ENCODE measurements at places on chromosomes 12 and 14.

DNA sequence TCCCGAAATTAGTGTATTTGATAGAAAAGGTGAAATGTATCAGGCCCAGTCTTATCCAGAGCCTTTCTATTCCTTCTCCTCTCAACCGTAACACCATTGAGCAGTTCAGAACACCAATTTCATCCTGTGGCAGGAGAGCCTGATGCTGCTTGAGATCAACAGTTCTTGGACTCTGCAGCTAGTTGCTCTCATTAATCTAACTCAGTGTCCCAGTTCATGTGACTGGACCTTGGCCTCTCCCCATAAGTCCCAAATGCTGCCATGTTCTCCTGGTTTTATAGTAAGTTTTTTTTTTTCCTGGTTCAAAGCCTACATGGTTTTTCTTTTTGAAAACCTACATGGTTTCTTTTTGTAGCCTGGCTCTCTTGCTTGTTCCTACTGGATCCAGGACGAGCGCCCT lies 293.9 kb downstream of the ITPR2 start:
- no peak for DNase-seq

GRCh38 chr14:22824711-22825359 lies 4.9 kb upstream of the MRPL52 start:
- DNase-seq: peak; percentile 66

DNA sequence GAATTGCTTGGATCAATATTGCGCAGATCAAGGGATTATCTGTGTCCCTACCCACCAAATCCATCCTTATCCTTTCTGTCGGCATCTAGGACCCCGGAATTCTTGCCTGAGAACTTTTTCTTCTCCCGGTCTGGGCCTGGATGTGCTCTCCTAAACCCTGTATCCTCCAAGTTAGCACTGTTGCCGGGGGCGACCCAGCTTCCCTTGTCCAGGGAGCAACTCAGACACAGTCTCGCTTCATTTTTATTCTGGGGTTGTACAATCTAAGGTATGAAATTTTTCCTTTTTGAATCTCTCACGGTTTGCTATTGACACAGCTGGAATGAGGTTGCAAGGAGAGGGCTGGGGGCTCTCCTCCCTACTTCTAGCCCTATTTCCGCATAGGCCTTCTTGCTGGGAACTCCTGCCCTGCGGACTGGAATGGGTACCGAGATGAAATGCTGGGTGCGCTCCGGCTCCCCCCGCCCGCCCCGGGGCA lies 403 bp upstream of the PNP start:
- DNase-seq: no peak

- DNase-seq: no peak
Measured at GRCh38 chr14:104163541-104163940, 25.2 kb downstream of the KIF26A start.

DNA sequence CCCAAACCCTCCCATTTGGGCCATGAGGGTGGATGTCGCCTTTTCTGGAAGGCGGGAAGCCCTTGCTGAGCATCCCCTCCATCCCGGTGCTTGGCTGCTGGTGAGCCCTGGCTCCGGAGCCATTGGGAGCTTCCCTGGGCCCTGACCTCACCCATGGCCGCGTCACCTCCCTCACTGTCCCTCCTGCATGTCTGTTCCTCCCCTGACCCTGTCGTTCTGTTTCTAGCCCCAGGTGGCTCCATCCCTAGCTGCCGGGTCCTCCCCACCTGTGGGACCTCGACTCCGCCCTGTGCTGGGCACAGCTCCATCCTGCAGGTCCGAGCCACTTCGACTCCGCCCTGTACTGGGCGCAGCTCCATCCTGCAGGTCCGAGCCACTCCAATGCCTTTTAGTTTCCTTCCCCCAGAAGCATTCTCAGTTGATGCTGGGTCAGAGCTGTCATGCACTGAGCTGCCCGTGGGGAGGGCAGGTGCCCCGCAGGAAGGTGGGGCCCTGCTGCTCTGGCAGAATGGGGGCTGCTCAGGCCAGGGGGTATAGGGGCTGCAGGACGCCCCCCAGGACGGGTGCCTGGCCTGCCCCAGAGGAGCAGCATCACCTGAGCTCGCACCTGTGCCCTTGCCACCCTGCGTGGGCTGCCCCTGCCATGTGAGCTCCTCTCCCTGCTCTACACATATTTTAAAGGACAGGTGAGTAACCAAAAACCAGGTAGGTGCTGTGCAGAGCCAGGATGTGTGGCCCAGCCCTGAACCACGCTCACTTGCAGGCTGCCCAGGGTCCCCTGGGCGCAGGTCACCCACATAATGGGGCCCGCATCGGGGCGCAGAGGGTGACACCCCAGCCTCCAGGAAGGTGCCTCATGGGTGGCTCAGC lies 19.0 kb downstream of the NOC4L start:
- DNase-seq: no peak

GRCh38 chr14:70670992-70671651 lies 29.4 kb downstream of the TTC9 start:
- peak; percentile 39 for DNase-seq

- DNase-seq: no peak
Measured at GRCh38 chr14:105534586-105534985, 8.2 kb downstream of the TMEM121 start.

- DNase-seq: no peak
Measured at GRCh38 chr12:51547606-51548005, 43.4 kb upstream of the SCN8A start.

GRCh38 chr14:59474172-59474571 lies 9.0 kb upstream of the GPR135 start:
- no peak for DNase-seq

DNA sequence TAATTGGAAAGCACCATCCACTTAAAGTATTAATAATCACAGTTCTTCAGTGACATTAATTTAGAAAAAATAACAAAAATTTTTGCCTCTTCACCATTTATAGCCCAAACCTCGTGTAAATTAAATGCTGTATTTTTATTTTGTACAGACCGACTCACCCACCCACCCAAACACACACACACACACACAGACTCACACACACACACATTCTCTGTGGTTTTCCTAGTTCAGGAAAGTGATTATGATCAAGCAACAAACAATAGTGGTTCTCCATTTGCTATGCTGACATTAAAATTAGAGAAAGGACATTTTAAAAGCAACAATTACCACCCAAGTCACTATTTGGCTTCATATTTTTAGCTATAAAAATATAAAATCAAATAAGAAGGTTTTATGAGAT lies 112.5 kb upstream of the FLRT2 start:
- DNase-seq: no peak

DNA sequence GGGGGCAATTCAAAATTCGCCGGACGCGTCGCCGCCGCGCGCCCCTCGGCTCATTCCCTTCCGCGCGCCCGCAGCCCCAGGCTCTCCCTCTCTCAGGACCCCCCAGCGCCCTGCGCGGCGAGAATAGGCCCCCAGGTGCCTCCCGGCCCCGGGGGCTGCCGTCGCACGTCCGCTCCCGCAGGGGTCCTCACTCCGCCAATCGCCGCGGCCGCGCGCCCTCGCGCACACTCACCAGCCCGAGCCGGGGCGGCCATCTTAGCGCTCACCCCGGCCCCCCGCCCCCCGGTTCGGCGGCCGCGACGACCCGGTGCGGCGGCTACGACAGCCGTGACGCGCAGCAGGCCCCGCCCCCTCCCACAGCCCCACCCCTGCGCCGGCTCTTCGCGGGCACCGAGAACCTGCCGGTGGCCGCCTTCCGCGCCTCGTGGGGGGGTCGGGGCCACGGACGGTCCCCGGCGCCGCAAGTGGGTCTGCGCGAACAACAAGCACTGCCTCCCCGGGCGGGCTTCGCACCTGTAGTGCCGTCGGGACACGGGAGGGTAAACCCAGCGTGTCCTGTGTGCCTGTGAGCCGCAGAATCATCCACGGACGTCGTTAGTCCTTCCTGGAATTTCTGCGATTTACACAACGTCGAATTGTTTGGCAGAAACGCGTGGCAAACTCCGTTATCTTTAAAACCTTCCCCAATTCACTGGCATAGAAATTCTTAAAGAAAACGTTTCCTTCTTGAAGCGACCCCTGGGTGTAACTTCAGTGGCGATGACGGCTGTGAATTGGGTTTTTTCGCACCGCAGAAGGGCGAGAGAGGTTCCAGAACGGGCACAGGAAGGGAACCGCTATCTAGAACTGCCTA lies 2.5 kb downstream of the USP44 start:
- DNase-seq: peak; percentile 43

- no peak for DNase-seq
Measured at GRCh38 chr12:104526751-104527150, 70.0 kb downstream of the CHST11 start.

DNA sequence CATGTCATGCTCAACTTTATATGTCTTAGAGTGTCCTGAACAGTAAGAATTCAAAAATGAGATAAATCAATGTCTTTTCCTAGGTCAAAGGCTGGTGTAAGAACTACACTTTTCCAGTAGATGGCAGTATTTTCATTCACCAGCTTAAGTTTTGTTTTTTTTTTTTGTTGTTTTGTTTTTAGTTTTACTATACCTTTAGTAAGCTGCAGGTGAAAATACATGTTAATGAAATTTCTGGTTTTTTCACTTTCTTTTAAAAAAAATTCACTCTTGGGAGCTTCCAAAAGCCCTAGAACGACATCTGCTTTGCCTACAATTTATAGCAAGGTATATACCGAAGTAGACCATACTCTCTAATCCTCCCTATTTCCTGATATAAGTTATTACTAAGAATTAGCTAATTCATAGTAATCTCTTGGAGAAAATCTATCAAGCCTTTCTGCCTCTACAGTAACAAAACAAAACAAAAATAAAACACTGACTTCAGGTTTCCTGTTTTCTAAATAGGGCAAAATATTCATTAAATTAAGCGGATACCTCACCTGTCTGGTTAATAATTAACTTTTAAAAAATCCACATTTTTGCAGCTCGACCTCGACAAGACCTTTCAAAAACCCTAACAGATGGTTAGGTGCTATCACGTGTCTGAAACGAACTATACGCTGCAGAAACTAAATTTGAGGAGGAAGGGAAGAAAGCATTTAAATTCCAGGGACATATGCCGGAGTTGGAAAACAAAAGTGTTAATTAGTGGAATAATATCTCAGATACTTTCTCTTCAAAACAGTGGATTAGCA lies 2.7 kb upstream of the SAMD4A start:
- no peak for DNase-seq

- no peak for DNase-seq
Measured at GRCh38 chr12:41681898-41682297, 462.8 kb downstream of the GXYLT1 start.

GRCh38 chr14:45947830-45948229 lies 694.8 kb upstream of the MIS18BP1 start:
- DNase-seq: no peak

DNA sequence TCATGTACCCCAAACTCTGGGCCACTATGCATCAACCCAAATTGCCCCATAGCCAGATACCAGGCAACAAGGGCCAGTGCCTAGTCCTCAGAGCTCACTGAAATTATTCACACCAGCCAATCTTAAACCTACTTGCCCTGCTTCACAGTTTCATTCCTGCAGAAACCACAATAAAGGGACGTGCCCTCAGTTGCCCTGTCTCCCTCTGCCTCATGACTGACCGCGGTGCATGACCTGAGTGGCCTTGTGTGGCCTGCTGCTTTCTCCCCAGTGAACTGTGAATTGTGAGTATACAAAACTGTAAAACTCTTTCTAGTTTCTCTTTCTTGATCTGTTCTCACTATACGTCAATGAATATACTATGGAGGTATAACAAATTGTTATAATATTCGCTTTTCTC lies 490.9 kb upstream of the MIS18BP1 start:
- no peak for DNase-seq

DNA sequence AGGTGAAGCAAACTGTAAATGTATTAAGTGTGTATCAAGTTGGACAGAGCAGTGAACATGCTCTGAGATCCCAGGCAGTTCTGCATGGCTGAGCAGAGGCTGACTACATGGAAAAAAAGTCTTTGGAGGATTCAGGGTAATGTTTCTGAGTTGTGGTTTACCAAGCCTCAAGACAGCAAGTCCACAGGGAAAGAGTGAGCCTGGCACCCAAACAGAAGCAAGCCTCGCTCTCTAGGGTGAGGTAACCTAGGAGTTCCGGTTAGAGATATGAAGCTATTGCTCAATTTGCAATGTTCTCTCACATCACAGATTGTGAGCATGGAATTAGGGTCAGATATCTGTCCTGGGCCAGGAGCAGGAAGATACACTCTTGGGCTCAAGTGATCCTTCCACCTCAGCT lies 158.6 kb downstream of the MON2 start:
- no peak for DNase-seq

DNA sequence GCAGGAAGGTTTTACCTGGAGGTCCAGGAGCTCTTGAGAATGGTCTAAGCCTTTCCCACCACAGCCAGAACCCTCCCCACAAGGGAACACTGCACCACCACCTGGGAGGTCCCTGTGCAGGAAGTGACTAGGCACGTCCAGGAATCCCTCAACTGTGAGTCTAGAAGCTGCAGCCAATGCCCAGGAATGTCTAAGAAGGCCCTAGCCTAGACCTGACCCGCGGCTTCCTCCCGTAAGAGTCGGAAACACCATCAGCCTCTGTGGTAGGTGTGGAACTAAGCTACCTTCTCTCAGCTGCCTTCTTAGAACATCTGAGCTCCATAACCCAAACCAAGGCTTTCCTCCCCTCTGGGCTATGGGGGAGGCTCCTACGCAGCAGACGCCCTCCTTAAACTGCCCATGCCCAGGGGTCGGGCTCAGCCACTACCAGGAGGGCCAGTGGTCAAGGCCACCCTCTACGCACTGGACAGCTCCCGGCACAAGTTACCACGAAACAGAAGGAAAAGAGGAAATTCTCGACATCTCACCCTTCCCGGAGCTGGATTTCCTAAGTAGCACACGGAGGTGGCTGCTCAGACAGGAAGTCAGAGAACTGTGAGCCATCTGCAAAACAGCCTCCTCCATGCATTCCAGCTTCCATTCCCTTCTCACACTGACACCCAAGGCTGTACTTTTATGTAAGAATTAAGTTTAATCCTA lies 25.5 kb downstream of the ZFYVE21 start:
- no peak for DNase-seq

DNA sequence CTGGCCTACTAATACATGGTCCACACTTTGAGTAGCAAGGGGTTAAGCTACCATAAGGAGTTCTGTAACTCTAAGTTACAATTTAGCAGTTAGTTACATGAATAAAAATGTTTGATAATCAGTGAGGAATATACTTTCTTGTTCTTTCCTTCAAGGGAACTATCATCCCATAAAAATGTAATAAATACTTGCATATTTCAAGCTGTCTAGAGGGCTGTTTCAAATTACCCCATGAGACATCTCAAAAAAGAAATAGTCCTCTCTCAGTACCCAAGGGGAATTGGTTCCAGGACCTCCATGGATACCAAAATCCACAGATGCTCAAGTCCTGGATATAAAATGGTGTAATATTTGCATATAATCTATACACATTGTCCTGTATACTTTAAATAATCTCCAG lies 48.7 kb upstream of the GNG2 start:
- no peak for DNase-seq

- DNase-seq: no peak
Measured at GRCh38 chr14:58722441-58722840, 84.7 kb downstream of the DACT1 start.

All from left hindlimb (tissue), 1 donor.